ENCODE measurements at places on chromosomes 12 and 14.

DNA sequence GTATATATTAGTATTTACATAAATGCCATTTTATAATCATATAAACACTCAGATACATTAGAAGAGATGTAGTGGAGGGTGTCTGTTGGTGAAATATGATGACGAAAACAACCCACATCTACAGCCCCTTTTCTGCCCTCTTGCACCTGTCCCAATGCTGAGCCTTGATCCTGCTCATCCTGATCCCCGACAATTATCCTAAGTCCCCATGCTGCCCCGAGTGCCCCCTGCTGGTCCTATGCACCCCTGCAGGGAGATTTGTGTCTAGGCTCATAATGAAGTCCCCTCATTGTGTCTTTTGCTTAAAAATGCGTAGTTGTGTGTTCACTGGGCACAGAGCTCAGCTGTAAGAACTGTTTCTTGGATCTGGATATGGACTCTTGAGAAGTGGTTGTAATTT, 554.5 kb downstream of the TMEM121 start:
- no peak for DNase-seq

DNA sequence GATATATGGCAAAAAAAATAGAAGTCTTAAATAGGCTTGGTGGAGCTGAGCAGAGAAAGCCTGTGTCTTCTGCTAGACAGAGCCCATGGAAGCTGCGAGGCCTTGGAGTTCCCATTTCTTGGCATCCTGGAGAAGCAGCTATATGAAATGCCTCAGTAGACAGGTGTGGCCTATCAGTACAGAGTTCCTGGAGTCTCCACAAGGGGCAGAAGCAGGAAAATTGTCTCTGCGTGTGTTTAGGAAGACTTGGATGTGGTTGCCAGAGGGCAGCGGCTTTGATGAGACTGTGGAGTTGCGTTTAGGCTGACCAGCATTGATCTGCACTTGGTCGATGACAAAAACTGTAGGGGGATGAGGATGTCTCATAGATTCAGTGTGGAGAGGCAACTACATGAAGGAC, 334.5 kb upstream of the SEL1L start:
- DNase-seq: no peak

- DNase-seq: no peak
These were observed 87.7 kb downstream of the GPR135 start for GRCh38 chr14:59377491-59377890.

GRCh38 chr12:32395026-32395425, 4.3 kb upstream of the FGD4 start:
- DNase-seq: no peak

GRCh38 chr12:52054231-52054832, 3.1 kb downstream of the NR4A1 start:
- DNase-seq: no peak

DNA sequence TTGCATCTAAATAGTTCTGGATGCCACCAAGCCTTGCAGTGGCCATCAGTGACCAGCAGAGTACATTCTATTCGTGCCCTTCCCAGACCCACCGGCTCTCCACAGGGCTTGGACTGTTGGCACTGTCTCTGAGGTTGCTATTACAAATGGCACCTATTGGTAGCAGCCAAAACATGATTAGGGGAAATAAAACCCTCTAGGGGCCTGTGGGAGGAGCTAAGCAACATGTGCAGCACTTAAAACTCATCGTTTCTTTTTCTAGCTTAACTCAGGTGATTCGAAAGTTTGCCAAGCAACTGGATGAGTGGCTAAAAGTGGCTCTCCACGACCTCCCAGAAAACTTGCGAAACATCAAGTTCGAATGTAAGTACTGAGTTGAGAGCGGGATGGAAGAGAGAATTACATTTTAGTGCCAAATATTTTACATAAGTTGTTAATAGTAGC, 65.4 kb upstream of the RIC8B start:
- no peak for DNase-seq

- no peak for DNase-seq
These were observed 556.7 kb upstream of the FBXO33 start for GRCh38 chr14:39988939-39989338.

GRCh38 chr14:96757456-96757855, 39.7 kb upstream of the VRK1 start:
- no peak for DNase-seq

DNA sequence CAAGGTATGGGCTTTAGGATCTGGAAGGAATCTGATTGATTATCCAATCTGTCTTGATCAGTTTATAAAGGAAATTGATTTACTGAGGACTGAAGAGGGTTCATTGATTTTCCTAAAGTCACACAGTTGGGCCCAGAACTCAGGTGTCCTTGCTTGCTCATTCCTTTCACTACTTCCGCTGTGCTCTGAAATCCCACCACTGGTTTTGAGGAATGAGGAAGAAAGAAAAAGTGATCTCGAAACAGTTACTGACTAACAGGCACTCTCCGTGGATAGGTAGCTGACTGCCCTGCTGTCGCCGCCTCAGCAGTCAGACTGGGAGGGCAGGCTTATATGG, at the start of gene FITM1:
Gene FITM1 (plus strand): TSS at position 280 of the 337 bp plus-strand sequence. CDS start 905 bp downstream, outside the sequence.
- no peak for DNase-seq

- DNase-seq: no peak
These were observed 39.0 kb upstream of the CORO1C start for GRCh38 chr12:108770269-108770829.

DNA sequence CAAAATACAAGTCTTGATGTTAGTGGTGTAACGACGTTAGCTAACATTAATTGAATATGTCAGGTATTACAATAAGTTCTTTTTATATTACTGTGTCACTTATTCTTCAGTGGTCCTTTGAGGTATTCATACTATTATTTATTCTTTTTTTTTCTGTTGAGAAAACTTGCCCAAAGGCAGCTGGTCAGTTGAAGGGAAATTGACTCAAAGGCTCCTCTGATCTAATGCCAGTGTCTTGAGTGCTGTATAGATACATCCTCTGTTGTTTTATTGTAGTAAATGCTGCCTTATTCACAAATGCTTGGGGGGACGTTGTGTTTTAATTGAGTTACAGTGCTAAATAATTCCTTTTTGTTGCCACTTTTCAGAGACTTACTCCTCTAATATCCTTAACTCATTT, 23.0 kb downstream of the SCYL2 start:
- no peak for DNase-seq

DNA sequence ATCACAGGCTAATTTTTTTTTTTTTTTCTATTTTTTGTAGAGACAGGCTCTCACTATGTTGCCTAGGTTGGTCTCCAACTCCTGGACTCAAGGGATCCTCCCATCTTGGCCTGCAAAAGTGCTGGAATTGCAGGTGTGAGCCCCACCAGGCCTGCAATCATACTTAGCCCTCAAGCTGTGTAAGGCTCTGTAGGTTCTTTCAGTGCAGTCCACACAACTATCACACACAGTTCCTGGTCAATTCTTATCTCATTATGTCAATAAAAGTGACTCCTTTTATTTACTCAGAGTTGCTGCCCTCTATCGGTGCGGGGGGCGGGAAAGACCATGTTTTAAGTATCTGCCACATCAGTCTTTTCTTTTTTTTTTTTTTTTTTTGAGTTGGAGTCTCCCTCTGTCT, 29.0 kb downstream of the SLC2A3 start:
- DNase-seq: no peak

- no peak for DNase-seq
These were observed 408.6 kb upstream of the SYT1 start for GRCh38 chr12:78455991-78456390.

DNA sequence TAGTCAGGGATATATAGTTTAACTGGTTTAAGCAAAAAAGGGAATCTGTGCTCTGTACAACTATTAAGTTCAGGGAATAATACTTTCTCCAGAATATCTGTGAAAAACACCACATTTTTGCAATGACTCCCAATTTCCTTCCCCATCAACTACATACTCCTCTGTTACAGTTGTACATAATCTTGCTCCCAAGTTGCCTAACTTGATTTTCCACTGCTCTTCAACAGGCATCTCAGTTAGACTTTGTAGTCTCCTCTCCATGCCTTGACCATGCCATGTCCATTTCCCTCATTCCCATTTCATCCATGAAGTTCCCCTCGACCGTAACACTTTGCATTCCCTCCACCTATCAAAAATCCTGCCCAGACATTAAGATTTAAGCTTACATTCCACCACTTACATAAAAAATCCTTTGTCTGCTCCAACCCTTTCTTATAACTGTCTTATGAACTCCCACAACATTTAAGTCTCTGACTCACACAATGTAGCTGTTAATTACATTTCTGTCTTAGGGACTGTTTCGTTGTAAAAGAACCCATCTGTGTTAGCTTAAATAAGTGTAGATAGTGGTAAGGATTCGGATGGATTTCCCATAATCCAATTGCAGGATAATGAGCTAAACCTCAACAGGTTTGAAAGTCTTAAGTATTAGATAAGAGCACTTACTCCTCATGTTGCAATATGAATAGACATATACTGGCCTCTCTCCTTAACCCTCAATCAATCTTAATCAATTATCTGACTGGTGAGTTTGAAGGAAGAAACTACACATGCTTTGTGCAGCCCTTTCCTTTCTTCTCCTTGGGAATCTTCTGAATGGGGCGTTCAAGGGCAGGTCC, 156.5 kb downstream of the PAWR start:
- no peak for DNase-seq

DNA sequence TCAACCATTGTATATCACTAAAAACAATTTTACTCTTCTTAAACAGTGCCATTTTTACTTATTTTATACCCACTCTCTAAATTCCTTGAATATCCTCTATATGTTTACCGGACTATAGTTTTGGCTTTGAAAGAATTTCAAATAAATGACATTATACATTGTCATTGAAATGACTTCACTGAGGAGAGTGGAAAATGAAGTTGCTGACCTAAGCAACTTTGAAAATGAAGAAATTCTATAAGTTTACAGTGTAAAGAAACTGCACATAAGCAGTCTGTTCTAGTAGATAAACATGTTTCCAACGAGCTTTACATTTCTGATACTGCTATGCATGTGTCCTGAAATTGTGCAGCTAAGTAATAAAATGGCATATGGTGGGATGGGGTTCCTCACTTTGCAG, 1094.0 kb downstream of the TMEM121 start:
- DNase-seq: no peak

- DNase-seq: no peak
These were observed 141.1 kb downstream of the ALG10 start for GRCh38 chr12:34163443-34163842.

DNA sequence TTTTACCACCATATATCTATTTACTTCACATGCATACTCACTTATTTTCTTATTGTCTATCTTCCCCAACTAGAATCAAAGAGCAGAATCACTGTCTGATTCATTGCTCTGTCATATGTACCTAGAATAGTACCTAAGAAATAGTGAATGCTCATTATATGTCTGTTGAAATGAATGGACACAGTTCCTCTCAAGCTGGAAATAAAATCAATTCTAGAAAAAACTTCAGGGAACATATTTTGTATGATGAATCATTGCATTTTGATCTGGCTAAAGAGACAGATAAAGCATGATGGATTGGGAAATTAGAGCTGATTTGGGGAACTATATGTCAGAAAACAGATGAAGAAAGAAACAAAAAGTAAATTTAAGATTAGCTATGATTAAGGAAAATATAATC, 623.3 kb downstream of the C12orf50 start:
- DNase-seq: no peak

DNA sequence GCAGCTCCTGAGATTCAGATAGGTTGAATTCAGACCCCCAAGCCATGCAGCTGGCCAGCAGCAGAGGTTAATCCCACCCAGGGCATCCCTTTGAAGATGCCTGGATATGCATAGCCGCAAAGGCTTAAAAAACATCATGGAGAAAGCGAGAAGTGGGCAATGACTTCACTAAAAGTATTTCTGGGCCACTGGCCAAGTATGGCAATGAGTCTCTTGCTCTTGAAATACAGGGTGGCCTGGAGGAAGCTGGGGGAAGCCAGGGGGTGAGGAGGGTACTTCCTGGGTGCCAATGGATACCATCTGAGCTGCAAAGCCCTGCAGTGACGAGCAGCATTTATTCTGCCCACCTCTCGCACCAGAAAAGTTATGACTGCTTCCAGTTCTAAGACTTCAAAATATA, 539.3 kb upstream of the TBX3 start:
- DNase-seq: no peak

- no peak for DNase-seq
These were observed 39.9 kb downstream of the TMEM132D start for GRCh38 chr12:129863938-129864337.

DNA sequence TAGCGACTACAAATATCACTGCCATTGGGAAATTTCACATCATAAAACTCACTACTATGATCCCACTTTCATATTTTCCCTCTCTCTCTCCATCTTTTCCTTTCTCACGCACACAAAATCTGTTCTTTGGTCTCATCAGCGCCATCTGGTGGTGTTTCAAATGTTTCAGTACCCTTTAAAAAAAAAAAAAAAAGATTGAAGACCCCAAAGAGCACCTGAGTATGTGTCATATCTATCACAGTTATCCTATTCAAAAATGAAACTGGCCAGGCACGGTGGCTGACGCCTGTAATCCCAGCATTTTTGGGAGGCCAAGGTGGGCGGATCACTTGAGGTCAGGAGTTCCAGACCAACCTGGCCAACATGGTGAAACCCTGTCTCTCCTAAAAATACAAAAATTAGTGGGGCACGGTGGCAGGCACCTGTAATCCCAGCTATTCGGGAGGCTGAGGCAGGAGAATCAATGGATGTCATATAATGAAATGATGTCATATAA, 72.4 kb downstream of the TTC9 start:
- DNase-seq: peak; percentile 2

GRCh38 chr12:2640281-2640680, 154.5 kb upstream of the FKBP4 start:
- no peak for DNase-seq

DNA sequence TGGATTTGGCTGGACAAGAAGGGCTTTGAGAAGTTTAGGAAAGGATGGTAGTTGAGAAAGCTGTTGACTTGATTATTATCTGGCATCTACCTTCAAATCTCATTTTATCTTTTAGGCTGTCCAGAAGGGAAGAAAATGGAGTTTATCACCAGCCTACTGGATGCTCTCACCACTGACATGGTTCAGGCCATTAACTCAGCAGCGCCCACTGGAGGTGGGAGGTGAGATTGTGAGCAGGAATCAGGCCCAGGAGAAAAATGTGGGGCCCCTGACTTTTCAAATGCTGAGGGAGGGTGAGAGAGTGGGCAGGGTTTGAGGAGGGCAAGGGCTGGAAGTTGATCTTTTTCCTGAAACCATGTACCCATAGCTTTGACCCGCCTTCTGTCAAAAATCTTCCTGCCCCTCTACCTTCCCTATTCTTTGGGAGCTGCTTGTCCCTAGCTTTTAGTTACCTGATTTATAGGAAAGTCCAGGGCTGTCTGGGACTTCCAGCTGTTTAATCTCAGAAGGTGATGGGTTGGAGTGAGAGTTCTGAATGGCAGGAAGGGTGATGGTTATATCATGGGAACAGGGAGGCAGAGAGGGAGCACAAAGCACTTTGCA, 134.2 kb downstream of the SMOC1 start:
- DNase-seq: no peak

- no peak for DNase-seq
These were observed 40.1 kb upstream of the NEDD1 start for GRCh38 chr12:96866801-96867590.

GRCh38 chr12:89073027-89073398, 279.3 kb downstream of the DUSP6 start:
- no peak for DNase-seq

GRCh38 chr12:95164656-95165055, 52.6 kb downstream of the FGD6 start:
- no peak for DNase-seq

GRCh38 chr14:25006961-25007795, 42.8 kb downstream of the STXBP6 start:
- DNase-seq: no peak

- no peak for DNase-seq
These were observed 36.0 kb upstream of the GLIPR1 start for GRCh38 chr12:75444429-75445136.
